WERI-Rb-1 (cell line): ENCODE measurements at places on chromosomes 12 and 14.

- no peak for DNase-seq
These were observed 38.4 kb downstream of the WASHC3 start for GRCh38 chr12:102023343-102023930.

GRCh38 chr12:71870416-71870815, 30.9 kb downstream of the TBC1D15 start:
- no peak for DNase-seq

DNA sequence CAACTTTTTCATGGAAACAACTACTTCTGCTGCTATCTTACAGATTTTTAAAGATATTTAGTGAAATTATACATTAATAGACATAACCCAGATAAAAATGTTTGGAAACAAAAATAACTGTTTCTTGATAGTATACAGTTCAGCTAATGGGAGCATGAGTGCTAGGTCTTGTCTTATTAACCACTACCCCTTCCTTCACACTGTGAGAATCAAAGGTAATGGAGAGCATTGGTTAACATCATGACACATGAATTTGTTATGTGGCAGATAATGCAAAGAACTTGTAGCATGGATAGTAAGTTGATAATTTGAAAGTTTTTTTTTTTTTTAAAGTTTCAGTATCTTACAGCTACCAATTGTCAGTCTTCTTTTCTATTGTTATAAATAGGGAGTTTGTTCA, 44.2 kb downstream of the CCDC91 start:
- no peak for DNase-seq

DNA sequence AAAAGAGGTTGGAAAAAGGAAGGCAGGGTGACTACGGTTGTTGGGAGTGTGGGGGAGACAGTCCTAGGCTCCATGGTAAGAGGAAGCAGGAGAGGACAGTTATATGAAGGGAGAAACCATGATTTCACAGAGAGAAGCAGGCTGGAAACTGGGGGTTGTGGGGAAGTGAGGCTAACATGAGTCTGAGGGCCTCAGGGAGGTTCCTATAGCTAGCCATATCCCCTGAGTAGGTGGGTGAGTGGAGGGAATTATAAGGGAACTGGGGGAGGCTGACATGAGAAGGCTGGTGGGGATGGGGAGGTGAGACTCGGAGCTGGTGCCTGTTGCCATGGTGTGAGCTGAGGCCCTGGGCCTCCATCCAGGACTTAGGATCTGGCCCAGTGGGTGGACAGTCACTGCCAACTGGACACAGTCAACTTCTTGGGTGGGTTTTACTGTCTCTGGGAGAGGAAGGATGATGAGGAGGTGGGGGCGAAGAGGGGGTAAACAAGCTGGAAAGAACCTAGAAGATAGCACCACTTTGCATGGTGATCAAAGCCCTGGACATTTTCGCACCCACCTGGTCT, 1.4 kb downstream of the RNASE13 start:
- no peak for DNase-seq

- no peak for DNase-seq
These were observed 207.0 kb upstream of the CDKN3 start for GRCh38 chr14:54189748-54190354.

GRCh38 chr12:84960918-84961317, 48.3 kb upstream of the SLC6A15 start:
- DNase-seq = no peak
